ENCODE measurements at places on chromosomes 5 and 9.

DNA sequence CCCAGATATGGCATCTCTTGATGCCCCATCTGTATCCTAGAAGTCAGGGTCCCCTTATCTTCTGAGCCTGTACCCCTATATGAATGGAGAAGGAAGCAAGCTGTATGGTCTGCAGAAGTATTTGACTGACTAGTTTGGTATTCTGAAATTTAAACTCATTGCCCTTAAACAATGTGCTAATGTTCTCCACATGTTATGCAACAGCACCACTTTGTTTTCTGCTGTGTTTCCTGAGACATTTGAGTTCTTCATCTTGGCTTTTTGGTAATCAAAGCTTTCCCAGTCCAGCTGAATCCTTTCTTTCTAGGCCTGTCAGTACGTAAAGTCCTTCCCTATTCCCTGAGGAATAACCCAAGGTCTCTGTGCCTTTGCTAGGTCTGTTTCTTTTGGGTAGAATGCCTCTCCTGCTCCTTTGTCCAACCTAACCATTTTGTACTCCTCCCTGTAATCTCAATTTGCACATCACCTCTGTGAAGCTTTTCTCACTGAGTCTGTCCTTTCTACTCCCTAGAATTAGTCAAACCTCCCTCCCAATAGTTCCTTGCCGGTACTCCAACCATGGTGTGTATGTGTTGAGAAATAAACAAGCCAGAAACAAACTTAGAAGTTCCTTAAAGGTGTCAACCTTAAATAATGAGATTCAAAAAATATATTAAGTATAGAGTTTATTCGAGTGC, 72.1 kb upstream of the HSPB3 start:
- no peak for DNase-seq

DNA sequence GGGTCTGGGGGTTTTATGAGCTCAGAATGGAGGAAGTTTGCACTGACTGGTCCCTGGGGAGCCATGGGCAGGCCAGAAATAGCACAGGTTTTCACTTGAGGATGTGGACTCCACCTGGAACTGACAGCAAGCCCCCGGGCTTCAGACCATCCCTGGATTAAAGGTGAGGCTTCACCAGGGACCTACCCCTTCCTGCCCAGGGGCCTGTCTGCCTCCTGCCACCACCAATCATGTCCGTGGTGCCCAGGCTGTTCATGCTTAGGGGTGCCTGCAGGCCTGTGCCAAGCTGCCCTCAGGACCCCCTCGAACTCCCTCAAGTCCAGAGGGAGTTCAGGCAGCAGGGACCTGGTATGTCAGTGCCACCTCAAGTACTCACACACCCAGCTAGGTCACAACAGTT, 577.2 kb upstream of the EDIL3 start:
- no peak for DNase-seq

GRCh38 chr5:37552770-37553719, 173.9 kb downstream of the WDR70 start:
- DNase-seq, result no peak

DNA sequence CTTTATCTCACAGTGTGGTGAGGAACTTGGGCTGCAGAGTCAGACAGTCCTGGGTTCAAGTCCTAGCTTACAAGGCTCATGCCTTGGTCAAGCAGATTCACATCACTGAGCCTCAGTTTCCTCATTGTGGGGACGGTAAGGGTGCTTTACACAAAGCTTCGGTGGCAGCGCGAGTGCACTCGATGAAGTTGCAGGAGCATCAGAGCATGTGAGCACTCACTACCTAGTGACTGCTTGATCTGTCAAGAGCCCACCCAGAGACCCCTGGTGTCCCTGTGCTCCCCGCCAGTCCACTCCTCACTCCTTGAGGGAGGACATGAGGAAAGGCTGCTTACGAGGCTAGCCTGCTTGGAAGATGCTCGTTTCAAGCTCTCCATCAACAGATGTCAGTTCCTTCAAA, 56.2 kb upstream of the GARNL3 start:
- no peak for DNase-seq

- no peak for DNase-seq
Measured at GRCh38 chr5:84634256-84634655, 249.6 kb upstream of the EDIL3 start.

- no peak for DNase-seq
Measured at GRCh38 chr5:144352732-144353317, 182.2 kb downstream of the KCTD16 start.

DNA sequence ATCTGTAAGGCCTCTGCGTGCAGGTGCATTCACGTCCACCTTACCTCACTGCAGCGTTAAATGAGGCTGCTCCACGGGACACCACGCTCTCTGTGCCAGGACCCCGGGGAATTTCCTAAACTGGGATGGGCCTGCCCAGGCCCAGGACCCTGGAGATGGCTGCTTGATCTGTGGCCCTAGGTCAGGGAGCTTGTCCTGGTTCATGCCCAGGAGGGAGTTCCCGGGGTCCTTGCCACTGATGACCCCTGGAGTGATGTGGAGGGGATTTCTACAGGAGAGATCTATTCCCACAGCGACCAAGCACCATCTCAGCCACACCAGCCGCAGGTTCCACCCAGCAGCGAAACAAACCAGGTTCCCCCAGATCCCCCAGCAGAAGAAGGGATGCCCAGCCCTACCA, 3.5 kb downstream of the OR2V1 start:
- no peak for DNase-seq

GRCh38 chr5:94442991-94443390, 175.4 kb downstream of the KIAA0825 start:
- no peak for DNase-seq

Measured in HTR-8/SVneo (cell line).